ENCODE measurements at places on chromosomes 13 and 19.
A peak's percentile ranks its signal among the peaks of the same experiment; 100 is the strongest.

GRCh38 chr13:98889419-98890085, 88.3 kb downstream of the DOCK9 start:
- no peak for DNase-seq

DNA sequence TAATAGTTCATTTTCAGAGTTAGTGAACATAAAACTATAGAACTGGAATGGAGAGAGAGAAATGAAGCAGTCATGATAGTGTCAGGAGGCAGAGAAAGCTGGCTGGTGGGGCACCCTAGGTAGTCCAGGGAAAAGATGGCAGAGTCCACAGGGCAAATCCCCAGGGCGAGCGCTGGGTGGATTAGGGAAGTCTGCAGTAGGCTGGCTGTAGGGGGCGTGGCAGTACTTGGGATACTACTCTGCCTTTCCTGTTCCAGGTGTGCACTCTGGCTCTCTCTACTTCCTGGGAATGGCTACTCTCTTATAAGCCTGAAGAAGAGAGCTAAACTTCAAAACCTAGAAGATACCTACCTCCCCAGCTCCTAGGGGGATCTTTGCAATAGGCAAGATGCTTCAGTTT, 232.9 kb upstream of the SLC10A2 start:
- no peak for DNase-seq

- no peak for DNase-seq
Measured at GRCh38 chr19:18435842-18436670, 1.9 kb downstream of the ISYNA1 start.

DNA sequence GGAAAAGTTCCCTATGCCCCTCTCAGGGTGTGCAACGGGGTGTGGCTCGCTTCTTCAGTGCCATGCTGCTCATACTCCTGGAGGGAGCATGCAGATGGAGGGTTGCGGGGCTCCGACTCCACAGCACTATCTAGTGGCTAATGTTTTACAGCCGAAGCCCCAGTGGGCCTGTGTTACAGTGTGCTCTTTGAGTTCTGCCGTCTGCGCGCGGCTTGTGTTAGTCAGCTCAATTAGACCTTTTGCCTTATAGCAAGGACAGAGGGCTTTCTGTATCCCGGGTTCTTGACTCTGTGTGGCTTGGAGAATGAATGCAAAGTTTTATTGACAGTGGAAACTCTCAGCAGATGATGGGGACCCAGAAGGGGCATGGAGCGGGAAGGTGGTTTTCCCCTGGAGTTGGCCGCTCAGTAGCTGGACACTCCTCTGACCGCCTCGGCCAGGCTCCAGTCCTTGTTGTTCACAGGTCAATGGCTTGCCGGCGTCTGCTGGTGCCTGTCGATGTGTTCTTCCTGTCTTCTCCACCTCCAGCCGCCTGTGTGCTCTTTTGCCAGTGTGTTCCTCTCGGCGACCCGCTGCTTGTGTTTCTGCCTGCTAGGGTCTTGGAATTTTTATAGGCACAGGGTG, 383.4 kb downstream of the LMO7 start:
- peak; percentile 71 for DNase-seq

GRCh38 chr19:10654610-10655456, 687 bp downstream of the ILF3 start:
- no peak for DNase-seq

DNA sequence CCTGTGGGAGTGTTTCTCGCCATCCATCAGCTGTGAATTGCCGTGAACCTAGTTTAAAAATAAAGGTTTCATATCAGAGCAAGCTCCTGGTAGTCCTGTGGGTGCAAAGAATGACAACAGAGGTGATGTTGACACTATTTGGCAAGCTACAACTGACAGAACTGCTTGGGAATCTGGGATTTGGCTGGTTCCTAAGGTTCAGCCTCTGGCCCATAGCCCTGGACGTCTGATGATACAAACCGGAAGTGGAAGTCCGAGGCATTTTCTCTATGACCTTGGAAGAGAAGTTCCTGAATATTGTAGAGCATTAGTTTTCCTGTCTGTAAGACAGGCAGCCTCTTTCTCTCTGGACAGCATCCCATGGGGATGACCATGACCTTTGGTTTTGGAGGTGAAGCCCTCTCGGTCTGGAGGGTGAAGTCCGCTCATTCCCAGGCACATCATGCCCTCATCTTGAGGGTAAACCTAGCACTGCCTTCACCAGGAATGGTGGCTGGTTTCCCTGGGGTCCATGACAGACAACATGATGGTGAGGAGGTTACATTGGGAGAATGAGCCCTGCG, 29.1 kb downstream of the GATAD2A start:
- DNase-seq, result no peak

- no peak for DNase-seq
Measured at GRCh38 chr13:45542878-45543277, 72.7 kb downstream of the ERICH6B start.
